Left hindlimb (tissue), 1 donor: ENCODE measurements at places on chromosomes 7 and 10.
A peak's percentile ranks its signal among the peaks of the same experiment; 100 is the strongest.

- DNase-seq, result no peak
These were observed 428.4 kb downstream of the ARL4A start for GRCh38 chr7:13115855-13116254.

- DNase-seq, result no peak
These were observed 74.3 kb upstream of the GNAI1 start for GRCh38 chr7:80060218-80060806.

DNA sequence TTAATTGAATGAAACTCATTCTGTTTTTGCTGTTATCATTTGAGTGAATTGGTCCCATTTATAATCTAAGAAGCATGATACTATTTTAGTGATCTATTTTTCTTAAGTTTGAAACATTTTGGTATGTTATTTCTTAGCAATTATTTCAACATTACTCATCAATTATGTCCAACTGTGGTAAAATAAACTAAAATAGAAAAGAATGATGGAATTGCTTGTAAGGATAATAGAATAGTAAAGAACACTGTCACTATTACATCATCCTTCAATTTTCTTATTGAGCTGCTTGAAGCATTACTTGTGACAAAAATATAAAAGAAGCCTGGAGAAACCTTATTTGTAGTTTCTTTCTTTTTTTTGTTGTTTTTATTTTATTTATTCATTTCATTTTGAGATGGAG lies 42.4 kb downstream of the ZNF487 start:
- DNase-seq, result no peak

GRCh38 chr7:18315241-18315640 lies 180.3 kb upstream of the HDAC9 start:
- DNase-seq, result no peak

- DNase-seq, result no peak
These were observed 43.5 kb downstream of the TRRAP start for GRCh38 chr7:98921608-98922372.

- DNase-seq, result no peak
These were observed 1.2 kb downstream of the ZNF33B start for GRCh38 chr10:42637142-42637541.

DNA sequence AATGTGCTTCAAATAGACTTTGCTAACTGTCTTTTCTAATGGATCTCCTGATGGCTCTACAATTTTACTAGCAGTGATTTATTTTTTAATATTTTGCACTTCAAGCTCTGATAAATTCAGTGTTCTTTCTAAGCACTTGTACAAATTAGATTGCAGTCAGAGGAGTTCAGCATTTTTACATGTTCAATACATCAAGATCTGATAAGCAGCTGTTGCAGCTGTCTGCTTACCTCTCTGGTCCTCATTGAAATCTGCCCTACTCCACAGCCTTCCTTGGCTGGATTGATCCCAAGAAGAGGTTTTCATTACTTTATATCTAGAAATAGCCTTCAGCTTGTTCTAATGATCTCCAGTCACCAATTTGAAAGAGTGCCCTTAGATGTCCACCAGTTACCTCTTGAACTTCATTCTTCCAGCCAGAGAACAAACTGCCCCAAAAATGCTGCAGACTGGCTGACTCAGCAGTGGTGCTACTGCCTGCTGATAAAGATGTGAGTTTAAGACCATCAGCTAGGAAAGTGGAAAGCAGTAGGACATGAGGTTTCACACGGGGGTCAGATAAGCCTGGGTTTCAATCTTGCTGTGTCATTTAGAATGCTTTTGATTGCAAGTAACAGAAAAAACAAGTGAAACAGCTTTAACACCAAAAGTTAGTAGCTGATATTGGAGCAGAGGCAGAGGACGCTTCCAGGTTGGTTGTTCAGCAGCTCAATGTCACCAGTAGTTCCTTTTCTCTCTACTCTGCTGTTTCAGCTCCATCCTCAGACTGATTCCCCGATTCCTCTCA lies 350.9 kb upstream of the NPVF start:
- DNase-seq, result no peak

GRCh38 chr7:27418541-27418940 lies 175.9 kb downstream of the EVX1 start:
- no peak for DNase-seq

GRCh38 chr7:65937296-65937695 lies 44.7 kb downstream of the GUSB start:
- DNase-seq, result no peak

DNA sequence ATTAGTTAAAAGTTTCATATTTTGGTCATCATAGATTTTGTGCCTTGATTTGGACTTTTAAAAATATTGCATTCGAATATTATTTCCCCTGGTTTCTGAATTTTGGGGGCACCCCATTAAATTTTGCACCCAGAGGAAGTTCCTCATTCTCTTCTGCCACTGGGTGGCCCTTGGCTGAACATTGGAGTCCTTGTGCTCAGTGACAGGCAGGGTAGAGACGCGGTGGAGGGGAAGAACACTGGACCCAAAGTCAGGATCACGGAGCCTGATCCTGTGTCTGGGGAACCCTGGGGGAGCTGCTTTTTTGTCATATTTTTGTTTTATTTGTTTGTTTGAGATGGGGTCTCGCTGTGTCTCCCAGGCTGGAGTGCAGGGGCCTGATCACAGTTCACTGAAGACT lies 74.7 kb downstream of the MKI67 start:
- DNase-seq, result no peak

- no peak for DNase-seq
These were observed 122.7 kb downstream of the TRRAP start for GRCh38 chr7:99000904-99001465.

DNA sequence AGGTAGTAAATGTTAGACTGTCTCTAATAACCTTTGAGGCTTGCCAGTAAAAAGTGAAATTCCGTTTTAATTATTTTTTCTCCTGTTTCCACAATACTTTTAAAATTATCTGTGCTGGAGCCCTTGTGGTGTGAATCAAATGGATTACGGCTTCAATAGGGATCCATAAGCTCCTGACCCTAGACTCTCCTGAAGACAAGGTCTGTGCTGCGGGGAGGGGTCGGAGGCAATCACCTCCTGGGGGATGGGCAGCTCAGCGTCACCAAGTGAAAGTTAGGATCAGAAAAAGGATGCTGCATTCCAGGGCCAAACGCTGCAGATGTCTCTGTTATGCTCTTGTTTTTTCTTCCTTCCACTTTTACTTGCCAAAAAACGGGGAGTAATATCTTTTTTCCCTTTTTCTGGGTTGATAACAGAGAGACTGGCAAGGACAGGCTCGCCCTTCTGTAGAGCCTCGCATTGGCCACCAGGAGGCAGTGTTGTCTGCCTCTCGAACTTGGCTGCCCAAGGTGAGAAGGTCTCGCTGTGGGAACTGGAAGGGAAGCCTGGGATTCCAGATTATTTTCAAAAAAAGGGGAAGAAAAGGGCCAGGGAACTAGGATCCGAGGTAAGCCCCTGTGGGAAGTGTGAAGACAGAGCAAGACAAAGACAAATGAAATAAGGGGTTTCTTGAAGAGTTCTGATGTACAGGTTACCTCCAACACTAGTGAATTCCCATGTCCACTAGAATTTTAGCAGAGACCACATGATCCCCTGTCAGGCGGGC lies 621.9 kb downstream of the ACTR3B start:
- no peak for DNase-seq

DNA sequence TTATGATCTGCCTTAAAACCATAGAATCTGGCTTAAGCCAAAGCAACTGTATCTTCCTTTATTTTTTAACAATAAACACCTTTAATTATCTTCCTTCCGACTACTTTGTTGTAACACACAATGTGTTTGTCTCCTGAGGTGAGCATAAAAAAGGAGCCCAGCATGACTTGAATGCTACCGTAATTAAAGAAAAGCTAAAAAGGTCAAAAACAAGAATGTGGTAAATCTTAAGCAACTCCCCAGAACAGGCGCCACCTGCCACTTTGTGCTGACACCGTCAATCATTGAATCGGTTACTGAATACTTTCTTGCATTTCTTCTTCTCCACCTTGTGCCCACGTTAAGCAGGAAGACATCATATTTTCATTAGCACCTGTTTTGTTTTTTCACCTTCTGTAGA lies 569.9 kb upstream of the C7orf33 start:
- DNase-seq, result no peak

- no peak for DNase-seq
These were observed 423 bp downstream of the LSM5 start for GRCh38 chr7:32489788-32490126.

- no peak for DNase-seq
These were observed 193.2 kb downstream of the CYP26A1 start for GRCh38 chr10:93266858-93267257.

GRCh38 chr7:87473986-87474385 lies 1.5 kb downstream of the ABCB4 start:
- no peak for DNase-seq

DNA sequence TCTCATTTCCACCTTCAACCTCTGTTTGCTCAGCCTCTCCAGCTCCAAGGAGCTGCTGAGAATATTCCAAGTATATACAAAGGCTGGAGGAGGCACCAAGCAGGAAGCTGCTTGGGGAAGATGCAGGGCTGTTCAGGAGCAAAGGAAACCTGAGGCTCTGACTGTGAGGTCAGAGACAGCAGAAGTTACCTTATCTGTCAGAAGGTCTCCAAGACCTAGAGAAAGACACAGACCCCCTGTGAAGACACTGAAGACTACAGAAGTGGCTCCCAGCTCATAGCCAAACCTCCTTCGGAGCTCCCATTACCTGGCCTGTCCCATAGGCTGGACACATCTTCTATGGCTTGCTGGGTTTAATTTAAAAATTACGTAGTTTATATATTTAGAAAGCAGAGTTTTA lies 53.2 kb downstream of the PKD1L1 start:
- DNase-seq, result no peak

DNA sequence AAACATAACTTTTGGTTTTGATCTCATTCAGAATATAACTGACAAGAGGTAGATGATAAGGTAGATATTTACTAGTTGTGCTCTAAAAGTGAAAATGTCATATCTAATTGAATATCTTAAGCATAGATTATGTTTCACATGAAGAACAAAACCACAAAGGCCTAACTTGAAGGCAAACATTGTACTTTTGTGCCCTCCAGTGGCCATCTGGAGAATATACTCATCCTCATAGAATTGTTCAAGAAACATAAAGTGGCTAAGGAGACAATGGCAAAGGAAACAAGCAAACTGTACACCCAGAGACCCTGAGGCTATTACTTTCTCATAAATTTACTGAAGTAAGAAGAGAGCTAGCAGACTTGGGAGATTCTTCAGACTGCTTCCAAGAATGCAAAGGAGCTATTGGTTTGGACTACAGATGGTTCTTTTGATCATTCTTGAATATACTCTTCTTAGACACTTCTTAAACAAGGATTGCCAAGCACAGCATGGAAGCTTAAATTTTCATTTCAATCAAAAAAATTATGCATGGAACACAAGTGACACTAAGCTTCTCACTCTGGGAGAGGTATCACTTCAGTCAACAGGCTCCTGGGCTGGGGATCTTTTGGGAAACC lies 98.2 kb upstream of the DKK1 start:
- DNase-seq, result peak; percentile 32

DNA sequence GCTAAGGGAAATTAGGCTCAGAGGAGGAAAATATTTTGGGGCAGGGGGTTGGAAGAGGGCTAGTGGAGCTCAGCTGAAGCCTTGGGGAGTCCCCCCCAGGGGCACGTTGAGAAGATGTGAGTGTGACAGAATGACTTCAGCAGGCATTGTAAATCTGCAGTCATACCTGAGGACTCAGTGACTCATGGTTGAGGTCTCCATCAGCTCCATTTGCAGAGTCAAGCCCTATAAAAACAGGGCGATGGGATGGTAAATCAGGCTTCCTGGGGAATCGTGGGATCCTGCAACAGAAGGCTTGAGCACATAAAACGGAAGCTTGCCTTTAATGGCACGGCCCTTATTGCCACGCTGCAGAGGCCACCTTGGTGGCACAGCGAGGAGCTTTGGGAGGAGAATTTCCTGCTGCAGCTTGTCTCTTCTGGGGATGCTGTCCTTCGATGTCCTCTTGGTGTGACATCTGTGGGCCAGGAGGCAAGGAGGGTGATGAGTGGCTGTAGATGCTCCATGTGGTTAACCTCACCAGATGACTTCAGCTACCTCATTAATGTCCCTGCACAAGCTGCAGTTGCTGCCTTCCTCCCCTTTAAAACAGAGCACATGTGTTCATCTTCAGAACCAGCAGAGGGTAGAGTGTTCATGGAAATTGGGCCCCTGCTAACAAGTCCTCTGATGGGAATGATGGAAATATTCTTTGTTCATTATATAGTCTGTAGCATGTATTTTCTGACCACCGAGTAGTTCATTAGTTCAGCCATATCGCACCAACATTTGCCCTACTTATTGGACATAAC lies 285.9 kb downstream of the LRMDA start:
- DNase-seq, result no peak
